Fibroblast of mammary gland (primary cell): ENCODE measurements at places on chromosomes 4 and X.
A peak's percentile ranks its signal among the peaks of the same experiment; 100 is the strongest.

GRCh38 chrX:8868906-8869305 lies 67.7 kb upstream of the FAM9A start:
- DNase-seq, result peak; percentile 50

- no peak for DNase-seq
These were observed 137.6 kb downstream of the PTTG2 start for GRCh38 chr4:38097818-38098217.

DNA sequence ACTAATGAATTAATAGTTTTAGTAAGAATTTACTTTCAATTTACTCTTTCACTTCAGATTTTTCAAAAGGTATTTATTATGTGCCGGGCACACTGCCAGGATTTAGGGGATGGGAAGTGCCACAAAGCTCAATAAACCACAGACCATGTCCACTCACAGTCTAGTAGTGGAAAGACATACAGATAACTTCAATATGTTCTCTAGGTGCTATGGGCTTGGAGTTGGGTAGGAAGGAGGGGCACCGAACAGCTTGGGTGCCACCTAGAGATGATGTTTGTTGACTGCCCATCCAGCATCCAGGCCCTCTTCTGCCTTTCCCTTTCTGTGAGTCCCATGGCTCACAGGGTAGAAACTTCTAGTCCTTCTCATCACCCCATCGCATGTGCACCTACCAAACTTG lies 17.8 kb downstream of the MFAP3L start:
- DNase-seq, result no peak

- peak; percentile 8 for DNase-seq
These were observed 1.4 kb downstream of the TMA16 start for GRCh38 chr4:163495900-163496299.

DNA sequence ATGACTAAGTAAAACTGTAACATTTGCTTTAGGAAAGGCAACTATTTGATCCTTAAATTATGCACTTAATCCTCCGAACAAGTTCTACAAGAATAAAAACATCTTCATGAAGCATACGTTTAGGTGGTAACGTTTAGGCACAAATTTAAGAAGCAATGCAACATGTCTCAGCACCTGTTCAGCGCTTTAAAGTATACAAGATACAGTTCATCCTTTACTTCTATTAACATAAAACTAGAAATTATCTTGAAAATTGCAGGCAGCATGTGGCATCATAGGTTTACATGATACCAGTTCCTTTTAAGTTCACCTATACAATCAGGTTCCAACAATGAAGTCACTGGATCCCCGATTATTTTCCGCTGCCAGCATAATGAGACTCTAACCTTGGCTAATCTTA lies 1.5 kb downstream of the PLA2G12A start:
- no peak for DNase-seq

DNA sequence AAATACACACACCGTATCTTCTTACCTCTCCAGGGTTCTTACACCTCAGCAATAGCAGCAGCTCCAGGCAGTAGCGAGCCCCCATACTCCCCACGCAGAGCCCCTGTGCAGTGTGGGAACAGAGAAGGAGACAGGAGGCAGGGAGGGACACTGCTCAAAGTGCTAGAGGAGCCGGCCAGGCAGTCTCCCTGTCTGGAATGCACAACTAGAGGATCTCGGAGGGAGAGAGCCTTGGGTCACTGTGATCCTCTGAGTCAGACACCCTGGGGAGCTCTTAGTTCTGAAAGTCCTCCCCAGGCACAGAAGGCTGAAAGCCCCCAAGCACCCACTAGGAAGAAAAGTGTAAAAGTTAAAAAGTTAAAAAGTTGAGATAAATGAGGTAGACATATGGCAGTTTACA lies 16.0 kb downstream of the AMELX start:
- DNase-seq, result peak; percentile 18

DNA sequence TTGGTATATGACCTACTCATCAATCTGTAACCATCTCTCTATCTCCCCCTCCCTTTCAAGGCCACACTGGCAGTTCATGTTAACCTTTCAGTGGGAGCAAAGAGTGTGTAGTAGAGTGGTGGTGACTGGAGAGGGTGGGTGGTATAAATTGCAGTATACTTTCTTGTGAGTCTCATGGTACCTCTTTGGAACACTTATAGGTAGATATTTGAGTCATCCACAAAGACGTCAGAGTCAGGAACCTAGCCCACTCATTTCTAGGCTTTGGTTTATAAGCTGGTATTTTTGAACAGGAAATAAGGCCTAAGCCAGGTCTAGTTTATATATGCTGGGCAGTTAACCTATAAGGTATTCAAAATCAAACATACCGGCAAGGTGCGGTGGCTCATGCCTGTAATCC lies 36.3 kb downstream of the RLIM start:
- no peak for DNase-seq

GRCh38 chrX:44596277-44596676 lies 53.6 kb upstream of the FUNDC1 start:
- no peak for DNase-seq

- no peak for DNase-seq
These were observed 20.5 kb upstream of the TRIM61 start for GRCh38 chr4:164997941-164998340.

GRCh38 chr4:94577136-94577535 lies 125.4 kb downstream of the PDLIM5 start:
- peak; percentile 41 for DNase-seq

- peak; percentile 60 for DNase-seq
These were observed 147.9 kb downstream of the NSUN7 start for GRCh38 chr4:40897557-40898203.

DNA sequence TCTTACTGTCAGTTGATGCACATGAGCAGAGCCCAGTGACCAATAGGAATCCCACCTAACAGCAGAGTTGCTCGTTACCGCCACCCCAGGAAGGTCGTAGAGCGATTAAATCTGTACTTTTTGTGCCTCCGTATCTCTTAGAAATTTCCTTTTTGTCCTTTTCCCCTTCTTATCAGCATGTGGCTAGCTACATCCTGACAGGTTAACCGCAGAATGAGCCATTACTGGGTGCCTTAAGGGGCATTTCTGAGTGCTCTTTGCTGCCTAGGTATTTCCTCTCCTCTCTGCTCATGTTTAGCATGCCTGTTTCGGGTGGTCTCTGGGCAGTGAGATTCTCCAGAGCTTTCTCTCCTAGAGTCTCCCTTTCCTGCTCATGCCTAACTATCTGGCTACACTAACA lies 530.5 kb downstream of the FAM133A start:
- no peak for DNase-seq

- DNase-seq, result peak; percentile 5
These were observed 195.9 kb downstream of the CHM start for GRCh38 chrX:85851418-85851817.

DNA sequence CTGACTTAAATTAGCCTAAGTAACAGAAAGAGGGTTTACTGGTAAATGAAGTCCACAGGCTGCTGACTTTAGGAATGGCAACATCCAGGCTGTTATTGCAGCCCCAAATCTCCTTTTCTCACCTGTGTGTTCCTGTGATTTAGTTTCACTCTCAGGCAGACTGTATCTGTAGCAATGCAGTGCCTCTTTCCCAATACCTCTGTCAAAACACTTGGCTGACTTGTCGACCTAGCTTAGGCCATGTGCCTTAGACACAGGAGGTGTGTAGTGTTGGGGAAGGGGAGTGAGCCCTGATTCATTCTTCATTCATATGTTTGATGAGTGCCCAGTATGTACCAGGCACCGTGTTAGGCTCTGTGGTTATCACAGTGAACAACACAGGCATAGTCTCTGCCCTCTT lies 46.9 kb downstream of the JADE3 start:
- peak; percentile 7 for DNase-seq

DNA sequence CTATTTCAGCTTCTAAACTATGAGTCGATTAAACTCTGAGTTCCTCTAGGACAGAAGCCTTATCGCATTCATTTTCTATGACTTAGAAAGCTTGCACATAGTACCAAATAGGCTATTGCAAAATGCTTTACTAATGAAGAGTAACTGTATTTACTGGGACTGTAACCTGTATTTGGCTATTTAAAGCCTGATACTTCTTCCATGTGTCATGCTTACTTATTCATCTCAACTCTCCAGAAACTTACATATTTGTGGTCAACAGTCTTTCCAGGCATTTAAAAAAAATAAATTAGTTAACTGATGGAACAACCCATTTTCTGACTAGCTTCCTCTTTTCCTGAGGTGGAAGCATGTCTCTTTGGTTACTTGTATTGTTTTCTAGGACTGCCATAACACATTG lies 467.9 kb downstream of the PCDH11X start:
- DNase-seq, result peak; percentile 1

- DNase-seq, result no peak
These were observed 828.6 kb downstream of the ADGRL3 start for GRCh38 chr4:62028745-62029144.

DNA sequence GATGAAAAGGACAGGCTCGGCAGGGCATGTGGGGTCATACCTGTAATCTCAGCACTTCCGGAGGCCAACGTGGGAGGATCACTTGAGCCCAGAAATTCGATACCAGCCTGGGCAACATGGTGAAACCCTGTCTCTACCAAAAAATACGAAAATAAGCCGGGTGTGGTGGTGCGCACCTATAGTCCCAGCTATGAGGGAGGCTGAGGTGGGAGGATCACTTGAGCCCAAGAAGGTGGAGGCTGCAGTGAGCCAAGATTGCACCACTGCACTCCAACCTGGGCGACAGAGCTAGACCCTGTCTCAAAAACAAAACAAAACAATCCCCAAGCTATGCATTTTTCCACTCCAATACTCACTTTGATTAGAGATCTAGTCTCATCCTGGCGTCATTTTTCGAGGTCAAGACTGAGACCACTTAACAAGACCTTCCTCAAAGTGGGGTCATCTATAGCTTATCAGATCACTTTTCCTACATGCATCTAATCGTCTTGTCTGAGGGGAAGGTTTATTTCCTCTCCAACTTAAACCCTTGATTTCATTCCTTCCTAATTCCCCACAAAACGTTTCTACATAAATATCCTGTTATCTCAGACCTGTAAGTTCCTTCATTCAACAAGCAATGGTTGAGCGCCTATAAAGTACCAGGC lies 1.3 kb downstream of the NKAP start:
- no peak for DNase-seq

DNA sequence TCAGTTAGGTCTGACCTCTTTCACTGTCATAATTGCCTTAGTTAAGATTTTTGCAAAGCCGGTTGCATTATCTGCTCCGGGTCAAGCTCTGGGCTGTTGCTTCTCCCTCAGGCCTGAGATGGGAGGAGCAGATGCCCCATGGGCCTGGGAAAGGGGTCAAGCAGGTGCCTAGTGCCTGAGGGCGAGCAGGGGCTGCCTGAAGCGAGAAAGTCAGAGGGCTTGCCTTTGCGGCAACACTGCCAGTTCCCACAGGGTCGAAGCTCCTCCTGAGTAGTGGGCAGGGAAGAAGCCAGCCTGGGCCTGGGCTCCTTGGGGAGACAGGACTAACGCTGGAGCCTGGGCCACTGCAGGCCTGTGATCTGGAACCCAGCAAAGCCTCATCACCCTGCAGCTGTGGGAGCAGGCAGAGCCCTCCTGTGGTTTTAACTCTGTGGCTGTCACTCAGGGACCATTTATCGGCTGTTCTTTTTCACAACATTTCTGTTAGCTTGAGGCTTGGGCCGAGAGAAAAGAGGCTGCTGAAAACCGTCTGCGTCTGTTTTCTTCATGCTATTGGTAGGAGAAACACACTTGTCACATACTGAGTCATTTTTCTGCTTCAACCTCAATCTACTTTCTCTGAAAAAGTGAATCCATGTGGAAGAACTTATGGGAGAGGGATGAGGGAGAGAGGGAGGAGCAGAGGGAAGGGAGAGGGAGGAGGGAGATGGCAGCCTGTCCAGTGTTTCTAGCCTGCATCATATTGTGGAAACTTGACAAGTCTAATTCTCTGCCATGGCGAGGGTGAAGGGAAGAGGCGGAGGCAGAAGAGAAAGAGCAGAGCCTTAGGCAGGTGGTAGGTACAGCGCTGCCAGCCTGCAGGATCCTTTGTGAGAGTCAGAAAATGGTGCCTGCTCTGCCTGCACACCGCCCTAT lies 68.4 kb downstream of the RHOH start:
- DNase-seq, result no peak

GRCh38 chr4:48831532-48832030 lies 693 bp downstream of the OCIAD1 start:
- peak; percentile 26 for DNase-seq

GRCh38 chrX:113726466-113726865 lies 857.4 kb upstream of the HTR2C start:
- no peak for DNase-seq

- DNase-seq, result no peak
These were observed 427.3 kb upstream of the FAM241A start for GRCh38 chr4:111717921-111718320.
